ENCODE measurements at places on chromosomes 2 and 18. TPM values are rescaled to one million over a fixed set of nuclear protein-coding genes. Genes with fewer than 3 reads are reported as not detected.

Gene TIGD1
- total RNA-seq, result 1.7 TPM

Gene PROKR1
- total RNA-seq, result not detected

DNA sequence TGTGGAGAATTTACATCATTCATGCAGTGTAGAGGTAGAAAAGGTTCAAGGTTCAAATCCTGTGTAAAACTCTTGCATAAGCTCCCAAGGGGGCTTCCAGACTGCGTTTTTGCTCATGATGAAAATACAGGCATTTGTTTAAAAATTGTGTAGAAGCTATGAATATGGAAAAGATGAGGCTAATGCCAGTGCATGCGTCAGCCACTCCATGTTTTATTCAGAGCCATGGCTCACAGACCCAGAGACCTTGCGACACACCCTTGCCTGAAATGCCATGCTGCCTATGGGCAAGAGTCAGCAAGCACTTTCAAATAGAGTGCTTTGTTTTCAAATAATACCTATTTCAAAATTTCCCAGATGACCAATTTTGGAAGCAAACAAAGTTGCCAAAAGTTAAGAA, 262.3 kb downstream of the TRIB2 start:
- no peak overlapping the region for H3K4me3 ChIP-seq
- no peaks in the 10 kb centered on the region for H3K4me1 ChIP-seq
- no peak for DNase-seq
- no peaks in the 10 kb centered on the region for H3K27me3 ChIP-seq
- no peaks in the 10 kb centered on the region for H3K36me3 ChIP-seq

GRCh38 chr18:12091538-12092141, 2.0 kb upstream of the ANKRD62 start:
- H3K27me3 ChIP-seq, result no peaks in the 10 kb centered on the region
- DNase-seq, result no peak
- H3K4me1 ChIP-seq, result no peaks in the 10 kb centered on the region
- no peaks in the 10 kb centered on the region for H3K36me3 ChIP-seq
- H3K4me3 ChIP-seq, result no peak overlapping the region
- H3K27ac ChIP-seq, result no peak overlapping the region

DNA sequence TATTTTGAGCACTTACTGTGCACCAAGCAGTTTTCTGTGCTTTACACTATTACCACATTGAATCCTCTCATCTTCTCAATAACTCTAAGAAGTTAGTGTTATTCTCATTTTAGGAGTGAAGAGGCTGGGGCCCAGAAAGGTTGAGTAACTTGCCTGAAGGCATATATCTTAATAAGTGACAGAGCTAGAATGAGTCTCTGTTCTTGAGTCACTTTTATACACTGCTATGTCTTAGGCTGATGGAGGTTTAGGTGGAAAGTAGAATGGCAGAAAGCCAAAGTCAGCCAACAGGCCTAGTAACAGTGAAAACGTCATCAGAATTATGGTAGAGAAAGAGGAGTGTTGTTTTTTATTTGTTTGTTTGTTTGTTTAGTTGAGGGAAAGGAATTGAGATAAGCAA, 27.9 kb upstream of the RPE start:
- no peak overlapping the region for H3K4me3 ChIP-seq
- H3K27me3 ChIP-seq, result no peaks in the 10 kb centered on the region
- no peaks in the 10 kb centered on the region for H3K36me3 ChIP-seq
- H3K4me1 ChIP-seq, result no peaks in the 10 kb centered on the region
- no peak overlapping the region for H3K27ac ChIP-seq

DNA sequence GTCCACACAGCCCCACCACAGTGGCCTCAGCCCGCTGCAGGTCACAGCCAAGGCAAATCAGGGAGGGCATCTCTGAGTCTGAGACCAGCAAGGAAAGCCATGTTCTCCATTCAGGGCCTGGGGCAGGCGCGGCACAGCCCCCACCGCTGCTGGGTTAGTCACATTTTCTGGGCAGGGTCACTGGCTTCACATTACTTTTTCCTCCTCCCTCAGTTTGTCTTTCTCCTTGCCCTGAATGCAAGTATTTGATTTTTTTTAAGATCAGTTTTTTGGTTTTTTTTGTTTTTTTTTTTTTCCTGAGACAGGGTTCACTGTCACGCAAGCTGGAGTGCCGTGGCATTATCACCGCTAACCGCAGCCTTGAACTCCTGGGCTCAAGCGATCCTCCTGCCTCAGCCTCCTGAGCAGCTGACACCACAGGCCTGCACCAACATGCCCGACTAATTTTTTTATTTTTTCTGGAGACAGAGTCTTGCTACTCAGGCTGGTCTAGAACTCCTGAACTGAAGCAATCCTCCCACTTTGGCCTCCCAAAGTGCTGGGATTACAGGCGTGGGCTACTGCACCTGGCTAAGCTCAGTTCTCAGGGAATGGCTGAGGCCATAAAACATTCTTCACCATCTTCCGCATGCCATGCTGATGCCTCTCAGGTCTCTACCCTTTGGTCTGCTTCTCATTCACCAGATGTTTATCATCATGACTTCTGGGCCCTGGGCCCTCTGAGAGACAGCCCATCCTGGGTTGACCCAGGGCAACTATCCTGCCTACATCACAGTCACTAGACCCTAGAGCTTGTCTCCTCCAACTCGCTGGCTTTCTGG, 628 bp upstream of the CAPG start:
- H3K27me3 ChIP-seq, result no peaks in the 10 kb centered on the region
- no peaks in the 10 kb centered on the region for H3K4me1 ChIP-seq
- DNase-seq, result no peak
- no peak overlapping the region for H3K4me3 ChIP-seq

DNA sequence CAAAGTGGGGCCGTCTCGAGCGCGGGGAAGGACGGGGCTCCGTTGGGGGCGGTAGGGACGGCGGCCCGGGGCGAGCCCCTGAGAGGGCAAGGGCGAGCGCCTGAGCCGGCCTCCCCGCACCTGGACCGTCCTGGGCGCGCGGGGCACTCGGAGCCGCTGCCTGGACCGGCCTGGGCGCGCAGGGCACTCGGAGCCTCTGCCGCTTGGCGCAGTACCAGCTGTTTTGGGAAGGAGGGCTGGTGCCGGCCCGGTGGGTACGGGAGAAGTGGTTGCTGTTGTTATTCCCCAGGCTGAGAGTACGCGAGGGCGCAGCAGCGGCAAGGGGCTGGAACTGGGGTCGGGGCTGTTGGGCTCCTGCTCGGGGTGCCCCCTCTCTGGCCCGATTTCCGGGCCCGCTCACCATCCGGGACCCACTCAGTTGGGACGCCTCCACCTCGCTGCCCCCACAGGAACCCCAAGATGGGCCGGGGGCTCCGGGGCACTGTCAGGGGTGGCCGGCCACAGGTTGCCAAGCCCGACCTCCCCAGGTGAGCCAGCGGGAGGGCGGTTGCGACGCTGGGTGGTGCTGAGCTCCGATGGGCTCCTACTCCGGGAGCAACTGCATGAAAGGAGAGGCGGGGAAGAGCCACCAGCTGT, 579 bp downstream of the ARHGEF4 start:
- H3K27ac ChIP-seq, result no peak overlapping the region
- H3K27me3 ChIP-seq, result peaks cover 11% of the 10 kb centered on the region
- no peak for DNase-seq
- H3K4me1 ChIP-seq, result no peaks in the 10 kb centered on the region

- peak overlapping the region; percentile 41 for H3K27ac ChIP-seq
- no peak overlapping the region for H3K4me3 ChIP-seq
- DNase-seq, result no peak
- H3K27me3 ChIP-seq, result no peaks in the 10 kb centered on the region
- no peaks in the 10 kb centered on the region for H3K4me1 ChIP-seq
Measured at GRCh38 chr2:39494784-39495251, 57.7 kb upstream of the MAP4K3 start.

- no peak for DNase-seq
- H3K4me3 ChIP-seq, result no peak overlapping the region
- no peak overlapping the region for H3K27ac ChIP-seq
- no peaks in the 10 kb centered on the region for H3K4me1 ChIP-seq
- no peaks in the 10 kb centered on the region for H3K36me3 ChIP-seq
Measured at GRCh38 chr2:235274023-235274422, 219.8 kb upstream of the AGAP1 start.

- no peak for DNase-seq
- H3K4me1 ChIP-seq, result peaks cover 14% of the 10 kb centered on the region
- no peak overlapping the region for H3K4me3 ChIP-seq
Measured at GRCh38 chr2:42245396-42245795, 76.2 kb downstream of the EML4 start.

DNA sequence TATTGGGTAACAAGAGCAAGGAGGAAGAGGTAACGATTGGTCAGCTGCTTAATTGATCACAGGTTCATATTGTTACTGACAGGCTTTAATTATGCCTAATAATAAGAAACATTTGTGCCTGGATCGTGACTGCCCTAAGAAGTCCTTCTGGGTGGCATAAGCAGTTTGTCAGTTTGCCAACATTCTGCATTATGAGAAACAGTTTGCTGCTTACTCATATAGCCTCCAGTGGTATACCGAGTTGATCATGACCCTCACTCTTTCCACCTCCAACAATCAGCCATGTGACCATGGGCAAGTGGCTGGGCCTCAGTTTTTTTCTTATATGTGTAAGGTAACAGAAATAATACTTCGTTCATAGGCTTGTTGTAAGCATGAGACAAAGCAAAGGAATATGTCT, 96.6 kb upstream of the CABLES1 start:
- no peak overlapping the region for H3K27ac ChIP-seq
- H3K4me1 ChIP-seq, result no peaks in the 10 kb centered on the region
- H3K4me3 ChIP-seq, result no peak overlapping the region
- H3K27me3 ChIP-seq, result no peaks in the 10 kb centered on the region

GRCh38 chr18:74951165-74951760, 257.7 kb downstream of the PTGR3 start:
- no peaks in the 10 kb centered on the region for H3K27me3 ChIP-seq
- no peaks in the 10 kb centered on the region for H3K36me3 ChIP-seq
- no peaks in the 10 kb centered on the region for H3K4me1 ChIP-seq
- DNase-seq, result no peak
- peak overlapping the region; percentile 8 for H3K27ac ChIP-seq

GRCh38 chr2:17960925-17961324, 82.5 kb downstream of the KCNS3 start:
- H3K27ac ChIP-seq, result no peak overlapping the region
- H3K36me3 ChIP-seq, result no peaks in the 10 kb centered on the region
- no peaks in the 10 kb centered on the region for H3K4me1 ChIP-seq
- DNase-seq, result no peak
- H3K4me3 ChIP-seq, result no peak overlapping the region

DNA sequence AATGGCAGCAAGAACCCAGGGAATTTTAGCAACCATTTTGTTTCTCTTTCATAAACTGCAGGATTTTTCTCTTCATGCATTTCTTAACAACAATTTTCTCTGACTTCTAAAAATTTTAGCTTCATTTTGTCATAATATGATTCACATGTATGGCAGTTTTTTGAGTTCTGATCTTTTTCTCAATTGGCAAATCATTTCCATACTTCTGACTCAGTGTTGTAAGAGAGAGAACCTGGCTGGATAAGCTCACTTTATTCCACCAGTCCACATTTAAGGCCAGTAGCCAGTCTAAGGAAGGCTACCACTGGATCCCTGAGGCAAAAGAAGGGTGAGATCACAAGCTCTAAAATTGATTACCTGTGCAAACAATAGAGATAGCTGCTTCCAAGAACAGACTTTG, 42.8 kb upstream of the COL3A1 start:
- no peak overlapping the region for H3K27ac ChIP-seq
- H3K4me3 ChIP-seq, result no peak overlapping the region
- H3K4me1 ChIP-seq, result no peaks in the 10 kb centered on the region
- no peaks in the 10 kb centered on the region for H3K36me3 ChIP-seq

GRCh38 chr2:222261504-222261903, 37.3 kb downstream of the PAX3 start:
- DNase-seq, result no peak
- H3K27ac ChIP-seq, result no peak overlapping the region
- no peak overlapping the region for H3K4me3 ChIP-seq
- no peaks in the 10 kb centered on the region for H3K4me1 ChIP-seq
- no peaks in the 10 kb centered on the region for H3K27me3 ChIP-seq

DNA sequence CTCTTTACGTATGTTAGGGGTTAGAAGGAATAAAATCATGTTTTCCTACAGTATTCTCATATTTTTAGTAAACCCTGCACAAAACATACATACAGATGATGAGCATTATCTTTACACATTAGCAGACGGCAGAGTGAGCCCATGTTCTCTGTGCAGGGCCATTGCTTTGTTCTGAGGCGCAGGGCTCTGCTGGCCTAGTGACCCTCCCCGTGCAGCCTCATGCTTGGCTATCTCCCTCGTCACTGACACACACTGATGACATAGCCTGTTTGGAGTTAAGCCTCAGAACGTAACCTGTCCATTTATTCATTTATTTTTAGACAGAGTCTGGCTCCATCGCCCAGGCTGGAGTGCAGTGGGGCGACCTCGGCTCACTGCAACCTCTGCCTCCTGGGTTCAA, 115.9 kb upstream of the FOSL2 start:
- H3K27me3 ChIP-seq, result no peaks in the 10 kb centered on the region
- H3K4me3 ChIP-seq, result no peak overlapping the region
- H3K4me1 ChIP-seq, result peaks cover 27% of the 10 kb centered on the region
- no peaks in the 10 kb centered on the region for H3K36me3 ChIP-seq

DNA sequence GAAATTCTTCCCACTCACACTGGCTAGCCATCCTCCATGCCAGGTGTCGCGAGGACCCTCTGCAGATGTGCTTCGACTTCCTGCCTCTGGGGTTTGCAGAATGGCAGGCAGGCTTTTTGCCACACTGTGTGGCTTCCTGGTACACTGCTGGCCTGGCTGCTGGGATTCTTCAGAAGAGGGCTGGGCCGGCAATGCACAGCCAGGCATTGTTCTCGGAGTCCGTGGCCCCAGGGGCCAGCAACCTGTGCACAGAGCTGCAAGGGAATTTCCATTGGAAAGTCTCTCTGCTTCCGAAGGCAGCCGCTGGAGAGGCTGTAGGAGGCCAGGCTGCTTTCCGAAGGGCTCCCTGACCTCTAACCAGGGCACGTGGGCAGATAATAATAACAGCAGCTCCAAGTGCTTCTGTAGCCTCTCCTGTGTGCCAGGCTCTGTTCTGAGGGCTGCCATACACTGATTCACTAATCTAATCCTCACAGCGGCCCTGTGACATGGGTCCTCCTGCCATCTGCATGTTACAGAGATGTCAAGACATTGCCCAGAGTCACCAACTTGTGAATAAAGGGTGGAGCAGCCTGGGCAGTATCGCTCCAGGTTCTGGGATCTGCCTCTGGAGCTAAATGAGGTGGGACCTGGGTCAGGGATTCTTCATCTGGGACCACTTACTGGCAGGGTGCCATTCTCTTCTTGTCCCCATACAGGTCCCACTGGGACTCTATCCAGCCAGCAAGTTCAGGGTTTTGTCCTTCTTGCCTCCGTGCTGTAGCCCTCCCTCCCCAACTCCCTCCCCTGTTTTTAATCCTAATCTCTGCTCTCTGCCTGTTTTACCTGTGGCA, 5.0 kb downstream of the LDLRAD4 start:
- H3K36me3 ChIP-seq, result no peaks in the 10 kb centered on the region
- H3K27ac ChIP-seq, result peak overlapping the region; percentile 96
- DNase-seq, result peak; percentile 62
- peaks cover 66% of the 10 kb centered on the region for H3K4me1 ChIP-seq
- H3K27me3 ChIP-seq, result no peaks in the 10 kb centered on the region

GRCh38 chr2:180978903-180979748, 1.3 kb upstream of the UBE2E3 start:
- H3K4me1 ChIP-seq, result no peaks in the 10 kb centered on the region
- peak overlapping the region; percentile 95 for H3K27ac ChIP-seq
- DNase-seq, result no peak
- peak overlapping the region; percentile 68 for H3K4me3 ChIP-seq
